ENCODE measurements at places on chromosomes 6 and 20.

DNA sequence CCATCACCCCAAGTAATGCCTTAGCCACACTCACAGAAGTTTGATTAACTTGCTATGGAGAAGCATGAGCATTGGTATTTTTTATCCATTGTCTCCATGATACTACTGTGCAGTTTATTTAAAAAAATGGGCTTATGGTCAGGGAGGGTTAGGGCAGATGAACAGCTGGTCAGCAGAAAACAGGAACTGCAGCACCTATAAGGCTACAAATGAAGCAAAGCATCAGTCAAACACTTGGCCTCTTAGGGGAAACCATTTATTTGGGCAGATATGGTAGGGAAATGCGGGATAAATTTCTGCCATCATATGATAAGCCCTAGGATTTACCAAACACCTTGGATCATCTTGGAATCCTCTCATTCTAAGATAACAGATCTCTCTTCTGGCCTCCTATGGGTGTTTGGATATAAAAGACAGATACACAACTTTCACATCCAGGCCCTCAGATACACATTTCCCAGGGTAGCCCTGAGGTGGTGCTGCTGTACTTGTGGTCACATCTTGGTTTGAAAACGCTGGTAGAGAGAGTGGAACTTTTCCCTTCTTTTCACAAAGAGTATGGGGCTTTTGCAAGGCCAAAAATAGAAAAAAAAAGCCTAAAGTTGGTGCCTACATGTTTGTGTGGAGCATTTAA is 42.8 kb upstream of the AHI1 start:
- no peak for DNase-seq

DNA sequence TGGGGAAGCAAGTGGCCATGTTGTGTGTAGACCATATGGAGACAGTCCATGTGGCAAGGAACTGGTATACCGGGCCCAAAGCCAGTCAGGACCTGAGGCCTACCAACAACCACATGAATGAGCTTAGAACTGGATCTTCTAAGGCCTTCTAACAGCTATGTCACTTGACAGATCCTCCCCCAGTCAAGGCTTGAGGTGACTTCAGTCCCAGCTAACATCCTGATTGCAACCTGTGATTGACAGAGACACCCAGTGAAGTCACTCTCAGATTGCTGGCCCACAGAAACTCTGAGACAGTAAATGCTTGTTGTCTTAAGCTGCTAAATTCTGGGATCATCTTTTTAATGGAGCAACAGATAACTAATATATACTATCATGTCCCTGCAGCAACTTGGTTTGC is 32.9 kb downstream of the AHI1 start:
- no peak for DNase-seq

- DNase-seq, result no peak
Measured at GRCh38 chr6:159232751-159233150, 63.6 kb downstream of the FNDC1 start.

DNA sequence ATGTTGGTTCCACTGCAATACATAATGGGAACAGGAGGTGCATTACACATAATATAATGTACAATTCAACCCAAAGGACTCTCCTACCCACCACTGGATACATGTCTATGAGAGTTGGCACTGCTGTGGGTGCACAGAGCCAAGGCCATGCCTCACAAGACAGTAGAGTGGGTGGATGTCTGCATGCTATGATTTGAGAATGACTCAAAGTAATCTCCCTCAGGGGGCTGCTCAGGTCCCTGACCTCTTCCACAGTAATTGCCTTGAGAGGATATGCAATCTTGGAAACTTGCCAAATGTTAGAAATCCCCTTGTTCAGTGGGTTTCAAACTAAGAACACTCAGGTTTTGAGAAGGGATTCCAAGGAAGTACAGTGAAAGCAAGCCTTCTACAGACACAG is 79.0 kb downstream of the ANKEF1 start:
- no peak for DNase-seq

- peak; percentile 28 for DNase-seq
Measured at GRCh38 chr6:91098006-91098405, 511.1 kb upstream of the MAP3K7 start.

DNA sequence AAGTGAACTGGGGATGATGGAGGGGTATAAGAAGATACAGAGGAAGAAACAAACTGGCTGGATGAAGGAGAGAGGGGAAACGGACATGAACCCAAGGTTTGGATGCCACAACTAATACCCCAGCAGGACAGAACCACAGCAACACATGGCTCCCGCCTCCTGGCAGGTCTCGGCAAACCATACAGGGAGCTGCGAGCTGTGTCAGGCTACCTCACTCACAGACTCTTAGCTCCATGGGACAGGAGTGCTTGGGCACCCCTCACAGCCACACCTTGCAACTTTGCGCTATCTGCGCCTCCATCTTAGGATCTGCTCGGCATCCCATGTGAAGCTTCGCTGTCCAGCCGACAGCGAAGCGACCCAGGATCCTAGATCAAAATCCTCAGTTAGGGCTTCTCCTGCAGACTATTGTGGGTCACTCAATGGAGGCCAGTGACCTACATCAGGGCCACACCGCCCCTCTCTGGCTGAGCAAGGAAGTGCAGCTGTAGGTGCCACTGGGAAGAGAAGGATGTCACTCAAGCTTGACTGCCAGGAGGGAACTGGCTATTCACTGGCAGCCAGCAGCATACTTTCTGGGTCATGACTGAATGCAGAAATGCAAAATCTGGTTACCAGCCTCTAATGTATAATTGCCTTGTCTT is 174.4 kb upstream of the RIN2 start:
- DNase-seq, result peak; percentile 12

DNA sequence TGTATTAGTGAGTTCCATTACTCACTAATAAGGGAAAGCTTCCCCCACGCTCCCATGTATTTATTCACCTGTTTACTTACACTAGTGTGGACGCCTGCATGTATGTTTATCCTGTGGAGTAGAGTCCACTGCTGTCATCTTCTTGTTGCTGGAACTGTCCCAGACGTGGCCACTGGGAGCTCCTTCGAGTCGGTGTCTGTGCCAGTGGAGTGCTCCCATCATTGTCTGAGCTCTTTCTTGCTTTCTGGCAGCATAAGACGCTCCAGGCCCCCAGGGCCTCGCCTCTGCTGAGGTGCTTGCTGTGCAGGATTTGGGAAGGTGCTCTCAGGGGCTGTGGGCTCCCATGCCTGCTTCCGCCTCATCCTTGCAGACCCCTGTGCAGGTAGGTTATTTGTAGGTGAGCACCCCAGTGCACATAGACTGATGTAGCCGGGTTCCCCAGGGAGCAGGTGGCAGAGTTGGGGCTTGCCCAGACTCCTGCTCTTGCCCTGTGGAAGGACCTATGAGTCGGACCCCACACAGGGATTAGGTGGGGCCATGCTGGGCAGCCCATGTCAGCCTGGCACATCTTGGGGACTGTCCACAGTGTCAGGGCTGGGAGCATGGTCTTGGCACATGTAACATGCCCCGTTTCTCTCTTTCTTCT is 16.6 kb downstream of the PHACTR3 start:
- no peak for DNase-seq

DNA sequence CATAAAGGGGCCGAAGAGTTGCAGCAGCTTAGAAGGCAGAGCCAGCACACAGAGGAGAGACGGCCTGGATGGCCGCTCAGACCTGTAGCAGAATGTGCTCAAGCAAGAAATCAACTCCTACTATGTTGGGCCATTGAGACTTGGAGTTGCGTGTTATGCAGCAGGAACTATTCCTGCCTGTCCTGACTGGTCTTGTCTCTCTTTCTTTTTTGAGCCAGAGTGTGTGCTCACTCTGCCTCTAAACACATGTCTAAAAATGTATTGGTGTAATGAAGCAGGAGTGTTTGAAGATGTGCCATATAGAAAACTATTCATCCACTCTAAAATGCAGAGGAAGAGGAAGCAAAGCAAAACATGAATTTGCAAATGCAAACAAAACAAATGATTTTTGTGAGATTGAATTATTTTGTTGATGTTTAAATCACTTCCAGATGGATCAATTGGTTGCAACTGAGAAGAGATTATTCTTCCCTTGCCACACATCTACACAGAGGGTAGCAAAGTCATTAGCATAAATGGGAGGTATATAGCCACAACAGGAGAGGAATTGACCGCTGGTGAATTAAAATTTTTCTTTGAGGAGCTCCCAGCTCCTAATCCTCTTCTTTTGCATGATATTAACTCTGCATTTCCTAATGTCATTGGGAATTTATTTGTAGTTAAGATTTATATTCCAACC is 20.4 kb upstream of the SYNJ2 start:
- no peak for DNase-seq

- no peak for DNase-seq
Measured at GRCh38 chr6:76772951-76773350, 690.3 kb downstream of the HTR1B start.

GRCh38 chr6:107732461-107732860 is 91.7 kb downstream of the SCML4 start:
- no peak for DNase-seq

- no peak for DNase-seq
Measured at GRCh38 chr6:36729161-36729524, 31.5 kb downstream of the RAB44 start.

DNA sequence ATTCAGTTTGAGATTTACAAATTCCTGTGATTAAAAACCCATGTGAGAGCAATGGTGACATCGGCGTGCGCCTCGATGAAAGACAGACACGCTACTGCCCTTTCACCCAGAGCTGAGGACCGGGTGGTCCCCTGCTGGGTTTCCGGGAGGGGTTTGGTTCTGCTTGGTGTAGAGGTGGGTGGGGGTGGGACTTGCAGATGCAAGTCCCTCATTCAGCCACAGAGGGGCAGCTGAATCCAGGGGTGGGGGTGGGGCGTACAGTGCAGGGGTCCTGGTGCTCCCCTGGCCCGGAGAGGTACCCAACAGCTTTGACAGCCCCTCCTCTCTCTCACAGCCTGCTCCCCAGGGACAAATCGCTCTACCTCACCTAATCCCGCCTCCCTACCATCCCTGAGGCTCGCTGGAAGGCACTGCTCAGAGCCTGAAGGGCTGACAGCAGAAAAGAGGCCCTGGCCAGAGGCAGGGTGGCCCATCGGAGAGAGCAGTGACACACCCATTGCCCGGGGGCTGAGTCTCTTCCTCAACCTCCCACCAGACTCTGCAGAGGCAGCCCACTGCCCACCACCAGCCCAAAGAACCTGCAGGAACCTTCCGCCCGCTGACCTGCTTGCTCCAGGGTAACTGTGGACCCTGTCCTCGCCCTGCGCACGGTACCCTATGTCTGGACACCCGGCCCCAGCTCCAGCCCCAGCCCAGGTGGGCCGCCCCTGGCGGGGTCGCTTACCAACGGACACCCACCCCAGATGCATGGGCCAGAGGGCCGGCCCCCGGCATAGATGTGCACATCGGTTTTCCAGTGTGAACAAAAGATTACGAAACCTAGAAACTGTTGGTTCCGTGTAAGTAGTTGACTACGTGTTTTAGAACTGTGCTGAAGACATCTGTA is 118.4 kb downstream of the JPH2 start:
- DNase-seq, result no peak

DNA sequence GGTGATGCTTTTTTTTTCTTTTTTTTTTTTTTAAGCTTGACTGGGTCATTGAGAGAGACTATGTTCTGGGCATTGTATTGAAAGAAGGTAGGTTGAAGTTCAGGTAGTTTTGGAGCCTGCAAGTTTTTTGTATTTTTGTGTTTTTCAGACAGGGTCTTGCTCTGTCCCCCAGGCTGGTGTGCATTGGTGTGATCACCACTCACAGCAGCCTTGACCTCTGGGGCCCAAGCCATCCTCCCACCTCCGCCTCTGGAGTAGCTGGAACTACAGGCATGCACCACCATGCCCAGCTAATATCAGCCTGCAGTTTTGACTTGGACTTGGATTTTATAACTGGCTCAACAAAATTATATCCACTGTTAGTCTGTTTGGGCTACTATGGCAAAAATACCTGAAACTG is 31.7 kb upstream of the TFAP2A start:
- DNase-seq, result no peak

DNA sequence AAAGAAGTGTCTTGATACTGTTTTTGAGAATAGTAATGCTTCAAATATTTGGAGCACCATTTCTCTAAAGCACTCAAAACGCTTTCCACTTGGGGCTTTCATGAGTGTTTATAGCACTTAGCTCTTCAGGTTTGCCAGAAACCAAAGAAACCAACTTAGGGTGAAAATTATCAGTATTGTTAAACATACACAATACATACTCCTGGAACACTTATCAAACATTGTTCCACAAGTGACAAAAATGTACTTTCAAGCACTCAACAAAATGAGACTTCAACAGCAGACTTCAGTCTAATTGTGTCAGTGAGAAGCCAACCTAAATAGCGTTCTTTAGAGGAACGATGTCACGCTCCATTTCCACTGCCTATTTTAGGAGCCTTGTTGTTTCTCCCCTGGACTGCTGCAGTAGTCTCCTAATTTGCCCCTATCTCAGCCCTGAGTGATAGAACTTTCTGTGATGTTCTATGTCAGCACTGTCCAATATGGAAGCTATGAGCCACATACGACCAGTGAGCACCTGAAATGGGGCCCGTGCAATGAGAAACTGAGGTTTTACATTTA is 461.3 kb downstream of the KIF16B start:
- no peak for DNase-seq

DNA sequence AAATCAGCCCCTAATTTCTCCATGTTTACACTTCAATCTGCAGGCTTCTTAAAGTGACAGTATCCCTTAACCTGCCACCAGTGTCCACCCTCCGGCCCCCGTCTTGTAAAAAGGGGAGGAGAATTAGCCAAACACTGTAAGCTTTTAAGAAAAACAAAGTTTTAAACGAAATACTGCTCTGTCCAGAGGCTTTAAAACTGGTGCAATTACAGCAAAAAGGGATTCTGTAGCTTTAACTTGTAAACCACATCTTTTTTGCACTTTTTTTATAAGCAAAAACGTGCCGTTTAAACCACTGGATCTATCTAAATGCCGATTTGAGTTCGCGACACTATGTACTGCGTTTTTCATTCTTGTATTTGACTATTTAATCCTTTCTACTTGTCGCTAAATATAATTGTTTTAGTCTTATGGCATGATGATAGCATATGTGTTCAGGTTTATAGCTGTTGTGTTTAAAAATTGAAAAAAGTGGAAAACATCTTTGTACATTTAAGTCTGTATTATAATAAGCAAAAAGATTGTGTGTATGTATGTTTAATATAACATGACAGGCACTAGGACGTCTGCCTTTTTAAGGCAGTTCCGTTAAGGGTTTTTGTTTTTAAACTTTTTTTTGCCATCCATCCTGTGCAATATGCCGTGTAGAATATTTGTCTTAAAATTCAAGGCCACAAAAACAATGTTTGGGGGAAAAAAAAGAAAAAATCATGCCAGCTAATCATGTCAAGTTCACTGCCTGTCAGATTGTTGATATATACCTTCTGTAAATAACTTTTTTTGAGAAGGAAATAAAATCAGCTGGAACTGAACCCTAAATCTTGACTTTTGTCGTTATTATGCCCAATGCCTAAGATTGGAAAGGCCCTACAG is 4.5 kb downstream of the SOX4 start:
- DNase-seq, result no peak

- no peak for DNase-seq
Measured at GRCh38 chr6:56659721-56660380, 17.2 kb upstream of the DST start.

GRCh38 chr6:88119769-88120168 is 46.4 kb downstream of the CNR1 start:
- no peak for DNase-seq

GRCh38 chr20:38245753-38246152 is 14.8 kb downstream of the KIAA1755 start:
- no peak for DNase-seq

Measured in DMS 273 treated with DMSO at 0.1 percent for 48 hours (cell line).